NCI-H748 treated with DMSO at 0.1 percent for 48 hours (cell line): ENCODE measurements at places on chromosomes 11 and 22.

GRCh38 chr11:91650802-91651201 is 573.8 kb upstream of the FAT3 start:
- no peak for DNase-seq

DNA sequence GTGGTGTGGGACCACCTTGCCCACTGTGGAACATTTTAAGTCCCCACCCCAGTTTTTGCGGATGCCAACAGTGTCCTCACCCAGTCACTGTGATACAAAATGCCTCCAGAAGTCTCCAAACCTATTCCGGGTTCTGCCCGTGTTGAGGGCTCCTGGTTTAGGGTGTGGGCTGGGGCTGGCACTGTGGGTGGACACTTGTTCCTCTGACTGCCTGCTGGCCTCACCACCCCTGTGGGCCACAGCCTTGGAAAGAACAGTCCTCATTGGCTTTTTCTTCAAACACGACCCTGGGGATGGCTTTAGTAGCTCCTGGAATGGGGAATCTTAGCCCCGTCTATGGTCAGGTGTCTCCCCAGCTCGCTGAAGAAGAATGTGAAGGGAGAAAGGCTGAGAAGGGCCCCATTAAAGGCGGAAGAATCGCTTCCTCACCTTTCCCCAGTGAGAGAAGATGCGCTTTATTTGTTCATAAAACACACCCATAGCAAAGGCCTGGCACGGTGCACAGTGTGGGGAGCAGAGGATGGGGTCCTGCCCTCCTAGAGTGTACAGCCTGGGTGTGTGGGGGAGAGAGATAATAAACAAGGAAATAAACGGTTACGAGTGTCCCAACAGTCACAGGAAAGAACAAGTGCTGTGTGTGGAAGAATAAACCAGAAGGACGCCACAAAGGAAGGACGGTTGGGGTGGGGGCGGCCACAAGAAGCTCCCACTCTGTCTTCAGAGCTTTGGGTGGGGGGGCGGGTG is 91.6 kb upstream of the SLC22A12 start:
- DNase-seq = no peak

- no peak for DNase-seq
Observed at GRCh38 chr11:35066030-35066429, 72.9 kb upstream of the CD44 start.

GRCh38 chr11:122202951-122203456 is 87.0 kb upstream of the BLID start:
- no peak for DNase-seq

DNA sequence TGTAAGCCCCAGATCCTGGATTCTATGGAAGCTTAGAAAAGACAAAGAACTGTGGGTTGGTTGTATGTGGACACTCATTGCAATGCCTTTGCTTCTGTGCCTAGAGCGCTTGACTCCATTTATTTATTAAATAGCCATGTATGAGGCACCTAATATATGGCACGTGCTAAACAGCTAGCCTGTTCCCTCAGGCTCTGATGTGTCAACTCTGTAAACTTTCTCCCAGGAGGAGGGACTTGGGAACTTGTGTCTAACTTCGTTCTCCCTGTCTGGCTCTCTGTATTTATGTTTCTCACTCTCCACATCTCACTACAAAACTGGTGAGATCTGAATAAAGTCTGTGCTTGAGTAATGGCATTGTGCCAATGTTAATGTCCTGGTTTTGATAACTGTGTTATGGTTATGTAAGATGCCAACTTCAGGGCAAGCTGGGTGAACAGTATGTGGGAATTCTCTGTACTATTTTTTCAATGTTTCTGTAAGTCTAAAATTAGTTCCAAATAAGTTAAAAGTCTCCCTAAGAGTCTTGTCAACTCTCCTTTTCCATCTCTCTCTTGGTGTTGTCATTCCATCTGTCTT is 34.1 kb upstream of the ZBTB16 start:
- DNase-seq = no peak

DNA sequence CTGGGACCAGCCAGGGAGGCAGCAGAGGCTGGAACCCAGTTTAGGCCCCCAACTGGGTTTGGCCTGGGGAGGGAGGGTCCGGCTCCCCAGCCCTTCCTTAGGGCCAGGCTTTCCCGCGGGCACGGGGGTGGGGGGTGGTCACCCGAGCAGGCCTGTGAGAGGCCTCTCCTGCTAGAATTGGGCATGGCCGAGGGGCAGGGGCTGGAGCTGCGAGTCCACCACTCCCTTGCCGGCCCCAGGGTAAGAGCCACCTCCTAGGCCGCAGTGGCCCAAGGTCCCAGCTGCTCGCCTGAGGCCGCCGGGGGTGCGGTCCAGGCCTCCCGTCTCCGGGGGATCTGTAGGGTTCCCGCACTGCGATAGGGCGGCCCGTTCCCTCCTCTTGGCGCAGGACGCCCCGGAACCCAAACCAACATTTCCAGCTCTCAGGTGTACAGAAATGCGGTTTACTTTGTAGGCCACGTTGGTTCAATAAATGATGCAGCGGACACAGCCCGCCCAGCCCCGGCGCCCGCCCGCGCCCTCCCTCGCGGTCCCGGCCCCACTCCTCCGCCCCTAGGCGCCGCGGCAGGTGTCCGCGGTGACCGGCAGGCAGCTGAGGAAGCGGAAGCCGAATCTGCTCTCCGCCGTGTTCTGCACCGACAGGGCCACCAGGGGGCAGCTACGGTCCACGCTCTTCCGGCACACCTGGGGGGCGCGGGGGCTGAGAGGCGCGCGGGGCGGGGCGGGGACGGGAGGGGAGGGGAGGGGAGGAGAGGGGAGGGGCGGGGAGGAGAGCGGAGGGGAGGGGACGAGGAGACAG is 5.9 kb downstream of the LMNTD2 start:
- DNase-seq = peak; percentile 73

DNA sequence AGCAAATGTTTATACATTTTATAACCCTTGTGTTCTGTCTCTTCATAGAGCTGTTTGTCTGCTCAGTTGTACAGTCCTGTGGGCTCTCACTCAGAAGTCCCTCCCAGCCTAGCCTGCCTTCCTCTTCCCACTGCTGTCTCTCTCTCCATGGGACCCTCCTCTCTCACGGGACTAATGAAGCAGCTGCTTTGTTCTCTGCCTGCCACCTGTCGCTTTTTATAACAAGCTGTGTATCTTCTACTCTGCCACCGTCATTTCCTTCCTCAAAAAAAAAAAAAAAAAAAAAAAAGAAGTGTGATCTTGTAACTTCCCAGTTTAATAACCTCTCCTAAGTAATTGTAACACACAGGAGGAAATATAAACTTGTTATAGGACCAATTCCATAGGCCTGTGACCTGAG is 92.2 kb upstream of the ALKBH3 start:
- DNase-seq = no peak

GRCh38 chr11:91802475-91802874 is 422.1 kb upstream of the FAT3 start:
- no peak for DNase-seq

DNA sequence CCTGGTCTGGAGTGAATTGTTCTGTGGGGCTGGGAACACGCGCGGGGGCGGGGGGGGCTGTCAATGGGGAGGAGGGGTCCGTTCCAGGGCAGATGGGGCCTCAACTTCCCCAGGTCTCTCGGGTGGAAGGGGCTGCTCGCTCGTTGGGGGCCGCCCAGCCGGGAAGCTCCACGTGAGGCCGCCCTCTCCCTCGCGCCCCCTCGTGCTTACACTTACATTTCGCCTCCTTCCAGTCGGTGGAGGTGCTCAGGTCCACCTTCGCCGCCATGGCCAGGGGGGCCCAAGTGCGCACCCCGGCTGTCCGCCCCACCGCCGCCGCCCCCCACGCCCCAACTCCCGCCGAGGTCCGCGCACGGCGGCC is 452 bp downstream of the MACROD1 start:
- DNase-seq = no peak

- DNase-seq = no peak
Observed at GRCh38 chr11:115739146-115739545, 234.9 kb upstream of the CADM1 start.

DNA sequence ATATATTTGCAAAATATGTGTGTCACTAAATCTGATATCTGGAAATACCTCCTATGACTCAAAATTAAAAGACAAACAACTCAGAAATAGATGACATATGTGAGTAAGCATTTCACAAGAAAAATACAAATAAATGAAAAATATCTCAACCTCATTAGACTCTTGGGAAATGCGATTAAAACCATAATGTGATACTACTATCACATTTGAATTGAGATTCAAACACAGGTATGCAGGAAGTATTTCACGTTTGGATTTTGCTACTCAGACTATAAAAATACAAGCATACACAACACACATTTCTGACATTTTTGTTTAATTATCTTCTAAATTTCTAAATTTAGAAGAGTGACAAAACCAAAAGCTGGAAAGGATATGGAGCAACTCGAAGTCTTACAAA is 811.9 kb upstream of the LRRC4C start:
- no peak for DNase-seq

DNA sequence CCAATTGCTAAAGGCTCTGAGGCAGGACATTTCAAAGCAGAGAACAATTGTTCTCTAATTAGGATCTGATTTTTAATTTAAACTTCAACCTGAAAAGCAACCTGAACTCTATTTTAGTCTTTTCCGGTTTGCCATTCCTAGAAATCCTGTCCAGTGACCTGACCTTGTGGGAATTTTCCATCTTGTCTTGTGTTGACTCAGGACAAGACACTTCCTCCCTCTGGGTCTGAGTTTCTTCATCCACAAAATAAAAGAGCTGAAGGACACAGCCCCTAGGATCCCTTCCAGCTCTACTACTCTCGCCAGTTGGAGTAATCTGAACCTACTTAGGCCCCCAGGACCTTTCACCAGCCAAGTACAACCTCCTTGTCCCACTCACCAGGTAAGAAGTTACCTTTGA is 66.5 kb upstream of the POU2AF1 start:
- no peak for DNase-seq

DNA sequence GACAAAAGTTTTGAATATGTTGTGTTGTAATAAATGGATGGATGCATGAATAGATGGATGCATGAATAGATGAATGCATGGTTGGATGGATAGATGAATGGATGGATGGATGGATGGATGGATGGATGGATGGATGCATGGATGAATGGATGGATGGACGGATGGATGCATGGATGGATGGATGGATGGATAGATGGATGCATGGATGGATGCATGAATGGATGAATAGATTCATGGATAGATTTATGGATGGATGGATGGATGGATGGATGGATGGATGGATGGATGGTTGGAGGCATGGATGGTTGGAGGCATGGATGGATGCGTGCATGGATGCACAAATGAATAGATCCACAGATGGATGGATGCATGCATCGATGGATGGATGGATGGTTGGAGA is 623.2 kb upstream of the B3GAT1 start:
- no peak for DNase-seq

GRCh38 chr22:39184586-39185577 is 32.4 kb upstream of the CBX7 start:
- DNase-seq = no peak

DNA sequence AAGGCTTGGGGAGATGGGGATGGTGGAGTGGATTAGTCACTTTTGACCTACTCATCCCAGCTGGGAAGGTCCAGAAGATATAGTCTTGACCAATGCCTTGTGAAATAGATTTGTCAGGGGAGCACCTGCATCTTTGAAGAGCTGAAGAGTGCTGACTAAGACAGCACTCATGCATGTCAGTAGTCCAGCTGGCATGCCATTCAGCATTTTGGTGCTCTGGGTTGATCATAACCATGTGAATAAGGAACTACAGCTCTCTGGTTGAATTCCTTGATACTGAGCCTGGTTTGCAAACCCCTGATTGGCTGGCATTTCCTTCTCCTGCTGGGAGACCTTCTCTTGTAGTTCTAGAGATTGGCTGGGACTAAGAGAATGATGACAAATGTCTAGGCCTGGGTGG is 106.8 kb upstream of the ALX4 start:
- DNase-seq = no peak

- DNase-seq = no peak
Observed at GRCh38 chr22:41070665-41071331, 21.6 kb upstream of the EP300 start.

DNA sequence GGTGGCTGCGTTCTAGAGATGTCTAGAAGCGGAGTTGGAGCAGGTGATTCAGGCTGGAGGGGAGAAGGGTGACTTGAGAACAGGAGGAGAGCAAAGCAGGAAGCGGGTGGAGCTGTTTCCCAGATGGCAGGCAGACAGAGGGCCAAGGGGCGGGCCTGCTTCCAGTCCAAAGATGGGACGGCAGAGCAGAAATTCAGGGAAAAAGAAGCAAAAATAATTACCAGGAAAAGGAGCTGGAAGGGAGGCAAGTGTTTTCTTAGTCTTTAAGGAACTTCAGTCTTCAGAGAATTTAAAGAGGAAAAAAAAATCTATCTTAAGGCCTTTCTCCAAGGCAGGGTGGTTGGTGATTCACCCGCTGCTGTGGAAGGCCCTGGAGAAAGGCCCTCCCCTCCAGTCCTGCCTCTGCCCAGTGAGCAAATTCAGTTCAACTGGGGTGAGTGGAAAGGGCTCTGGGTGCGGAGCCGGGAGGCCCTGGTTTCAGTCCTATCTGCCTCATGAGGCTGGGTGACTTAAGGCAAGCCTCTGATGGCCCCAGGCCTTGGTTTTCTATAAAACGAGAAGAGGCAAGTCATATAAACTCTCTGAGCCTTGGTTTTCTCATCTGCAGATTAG is 4.5 kb upstream of the CREB3L1 start:
- DNase-seq = no peak

- no peak for DNase-seq
Observed at GRCh38 chr22:45889093-45889538, 87.8 kb downstream of the WNT7B start.

DNA sequence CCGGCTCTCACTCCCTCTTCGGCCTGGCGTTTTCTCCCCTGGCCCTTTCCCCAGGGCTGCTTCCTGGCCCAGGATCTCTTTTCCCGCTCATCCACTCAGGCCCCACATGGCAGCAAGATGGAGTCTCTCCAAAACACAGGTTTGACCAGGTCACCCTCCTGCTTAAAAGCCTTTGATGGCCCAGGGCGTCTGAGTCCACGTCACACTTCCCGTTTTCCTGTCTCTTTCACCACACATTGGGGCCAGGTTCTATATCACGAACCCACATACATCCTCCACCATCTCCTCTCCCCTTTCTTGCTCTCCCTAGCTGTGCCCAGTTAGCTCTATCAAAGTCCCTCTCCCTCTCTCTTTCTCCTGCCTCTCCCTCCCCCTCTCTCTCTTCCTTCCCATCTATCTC is 7.8 kb upstream of the LRRC32 start:
- no peak for DNase-seq

GRCh38 chr11:22807855-22808570 is 21.6 kb downstream of the SVIP start:
- DNase-seq = no peak

GRCh38 chr11:124612045-124612444 is 817 bp downstream of the PANX3 start:
- no peak for DNase-seq

GRCh38 chr11:71365626-71366025 is 82.6 kb downstream of the DHCR7 start:
- DNase-seq = no peak

DNA sequence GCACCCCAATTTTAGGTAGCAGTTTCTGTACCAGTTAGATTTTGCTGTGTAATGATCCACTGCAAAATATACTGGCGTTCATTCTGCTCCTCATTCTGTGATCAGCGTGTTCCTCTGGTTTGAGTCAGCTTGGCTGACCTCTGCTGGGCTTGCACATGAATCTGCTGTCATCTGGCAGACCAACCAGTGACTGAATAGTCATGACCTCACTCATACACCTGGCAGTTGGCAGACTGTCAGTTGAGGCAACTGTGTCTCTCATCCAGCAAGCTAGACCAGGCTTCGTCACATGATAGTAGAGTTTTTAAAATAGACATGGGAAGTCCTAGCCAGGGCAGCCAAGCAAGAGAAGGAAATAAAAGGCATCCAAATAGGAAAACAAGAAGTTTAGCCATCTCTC is 316.3 kb upstream of the LARGE1 start:
- DNase-seq = no peak

GRCh38 chr11:14314127-14314526 is 44.9 kb downstream of the RRAS2 start:
- DNase-seq = no peak
